ENCODE measurements at places on chromosomes 2 and 18.

GRCh38 chr2:190646780-190647522 lies 1.9 kb upstream of the NAB1 start:
- no peak for DNase-seq

DNA sequence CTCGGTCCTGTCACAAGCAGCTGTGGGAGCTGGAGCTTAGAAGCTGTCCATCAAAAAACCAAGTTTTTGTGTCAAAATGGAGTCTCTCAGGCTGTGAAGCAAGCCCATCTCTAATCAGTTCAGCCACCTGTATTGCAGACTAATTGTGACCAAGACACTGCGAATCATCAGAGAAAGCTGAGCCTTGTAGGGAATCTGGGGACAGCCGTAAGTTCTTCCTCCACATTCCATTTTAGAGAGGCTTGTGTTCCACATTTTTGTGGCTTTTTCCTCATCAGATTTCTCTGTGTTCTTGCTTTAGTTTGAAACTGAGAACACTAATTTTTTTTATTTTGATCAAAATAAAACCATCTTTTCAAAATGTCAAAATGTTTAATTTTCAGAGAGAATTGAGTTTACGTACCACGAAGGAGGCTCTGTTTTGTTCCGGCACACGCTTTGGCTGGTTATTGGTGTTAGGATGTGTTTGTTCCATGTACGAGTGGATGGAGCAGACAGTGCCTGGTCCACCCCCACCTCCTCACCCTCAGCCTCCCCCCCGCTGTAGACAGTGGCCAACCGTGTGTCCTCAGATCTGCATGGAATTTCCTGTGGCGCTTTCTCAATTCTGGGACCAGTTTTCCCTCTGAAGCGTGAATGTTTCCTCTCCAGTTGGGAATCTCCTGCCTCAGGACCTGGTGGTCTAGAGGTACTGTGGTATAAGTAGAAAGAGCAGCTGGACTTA lies 140.8 kb downstream of the AGAP1 start:
- DNase-seq = no peak

- DNase-seq = no peak
Measured at GRCh38 chr2:54806975-54807374, 83.5 kb downstream of the EML6 start.

GRCh38 chr2:171390941-171391516 lies 42.8 kb downstream of the METTL8 start:
- no peak for DNase-seq

DNA sequence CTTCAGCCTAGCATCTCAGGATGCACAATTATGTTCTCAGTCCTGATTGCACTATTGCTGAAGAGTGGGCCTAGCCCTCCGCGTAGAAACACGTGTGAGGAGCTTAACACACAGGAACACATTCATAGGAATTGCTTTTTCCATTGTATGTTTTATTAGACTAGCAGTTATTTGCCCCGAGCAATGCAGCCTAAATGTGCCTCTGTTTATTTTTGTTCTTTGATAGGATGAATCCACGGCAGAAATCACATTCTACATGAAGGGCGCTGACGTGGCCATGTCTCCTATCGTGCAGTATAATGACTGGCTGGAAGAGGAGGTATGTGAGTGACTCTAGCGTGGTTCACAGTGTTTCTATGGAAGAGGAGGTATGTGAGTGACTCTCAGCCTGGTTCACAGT lies 65.9 kb upstream of the NFATC1 start:
- no peak for DNase-seq

DNA sequence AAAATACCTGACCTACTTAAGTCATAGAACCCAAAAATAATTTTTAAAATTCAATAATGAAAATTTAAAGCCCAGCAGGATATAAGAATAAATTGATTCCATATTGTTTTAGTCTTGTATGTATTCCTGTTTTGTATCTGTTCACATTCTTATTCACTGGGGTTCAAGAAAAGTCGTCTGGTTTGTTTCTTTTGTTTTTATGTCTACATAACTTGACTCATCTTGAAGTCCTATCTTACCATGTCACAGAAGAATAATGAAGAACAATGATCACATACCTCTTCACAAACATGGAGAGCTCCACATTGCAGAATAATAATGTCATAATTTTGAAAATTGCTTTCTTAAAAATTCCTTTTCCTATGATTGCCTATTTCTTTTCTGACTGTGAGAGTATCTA lies 43.4 kb upstream of the LRP1B start:
- no peak for DNase-seq

DNA sequence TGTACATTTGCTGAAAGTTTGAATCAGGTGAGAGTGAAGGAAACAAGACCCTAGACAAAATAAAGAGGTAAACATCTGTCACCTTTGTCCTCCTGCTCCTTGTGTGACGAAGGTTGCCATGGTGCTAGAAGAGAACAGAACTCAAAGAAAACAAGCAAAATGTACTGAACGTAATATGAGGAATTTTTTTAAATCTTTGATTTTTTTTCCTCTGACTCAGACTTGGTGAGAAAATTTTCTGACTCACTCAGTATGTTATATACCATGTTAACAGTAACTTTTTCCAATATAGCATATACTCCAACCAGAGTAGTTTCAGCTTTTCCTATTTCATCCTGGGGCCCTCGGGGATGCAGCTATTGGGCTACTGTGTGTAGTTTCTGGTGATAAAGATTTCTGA lies 2114.6 kb upstream of the PIK3C3 start:
- no peak for DNase-seq

- peak; percentile 46 for DNase-seq
Measured at GRCh38 chr2:131104487-131105155, 515 bp upstream of the PLEKHB2 start.

DNA sequence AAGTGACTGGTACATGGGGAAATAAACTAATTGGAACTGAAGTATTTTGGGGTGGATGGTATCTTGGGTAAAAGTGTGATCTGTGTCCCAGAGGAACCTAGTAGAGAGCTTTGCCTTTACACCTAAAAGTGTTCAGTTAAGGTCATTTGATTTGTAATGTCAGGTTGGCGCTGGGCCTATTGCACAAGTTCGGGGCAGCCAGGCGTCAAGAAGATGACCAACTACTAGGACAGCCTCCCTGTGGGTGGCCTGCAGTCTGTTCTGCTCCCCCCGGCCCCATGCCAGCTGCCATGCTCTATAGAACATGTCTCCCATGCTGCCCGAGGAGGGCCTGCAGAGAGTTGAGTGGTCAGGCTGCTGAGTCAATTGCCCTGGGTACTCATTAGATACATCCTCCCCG lies 10.1 kb downstream of the RRM2 start:
- no peak for DNase-seq

Data from left cardiac atrium (tissue), 4 donors.